Iris pigment epithelial cell (primary cell): ENCODE measurements at places on chromosomes 3 and 15.

DNA sequence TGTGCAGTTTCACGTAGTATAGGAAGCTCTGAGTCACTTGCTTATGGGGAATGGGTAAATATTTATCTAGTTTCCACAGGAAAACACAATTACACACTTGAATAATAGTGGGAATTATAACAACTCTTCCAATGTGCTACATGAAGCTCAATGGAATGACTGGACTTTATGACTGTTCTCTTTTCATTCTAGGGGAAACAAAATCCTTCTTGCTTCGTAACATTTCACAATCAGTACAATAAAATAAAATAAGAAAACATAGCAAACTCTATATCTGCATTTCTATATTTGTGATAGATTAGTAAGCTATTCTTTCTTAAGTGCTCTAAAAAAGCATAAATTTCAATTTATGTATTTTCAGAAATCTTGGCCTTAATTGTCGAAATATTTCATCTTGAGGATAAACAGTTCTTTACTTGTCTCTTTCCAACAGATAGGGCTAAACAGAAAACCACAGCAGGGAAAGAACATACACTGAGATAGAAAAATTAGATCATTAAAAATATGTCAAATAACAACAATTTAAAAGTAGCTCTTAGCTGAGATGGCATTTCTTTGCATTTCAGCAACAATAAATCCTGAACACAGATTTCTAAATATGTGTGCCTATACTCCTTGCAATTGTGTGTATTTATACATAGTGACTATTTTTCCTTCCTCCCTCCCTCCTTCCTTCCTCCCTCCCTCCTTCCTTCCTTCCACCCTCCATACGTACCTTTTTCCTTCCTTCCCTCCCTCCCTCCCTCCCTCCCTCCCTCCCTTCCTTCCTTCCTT lies 395.5 kb upstream of the KCNMB2 start:
- DNase-seq = peak; percentile 73

DNA sequence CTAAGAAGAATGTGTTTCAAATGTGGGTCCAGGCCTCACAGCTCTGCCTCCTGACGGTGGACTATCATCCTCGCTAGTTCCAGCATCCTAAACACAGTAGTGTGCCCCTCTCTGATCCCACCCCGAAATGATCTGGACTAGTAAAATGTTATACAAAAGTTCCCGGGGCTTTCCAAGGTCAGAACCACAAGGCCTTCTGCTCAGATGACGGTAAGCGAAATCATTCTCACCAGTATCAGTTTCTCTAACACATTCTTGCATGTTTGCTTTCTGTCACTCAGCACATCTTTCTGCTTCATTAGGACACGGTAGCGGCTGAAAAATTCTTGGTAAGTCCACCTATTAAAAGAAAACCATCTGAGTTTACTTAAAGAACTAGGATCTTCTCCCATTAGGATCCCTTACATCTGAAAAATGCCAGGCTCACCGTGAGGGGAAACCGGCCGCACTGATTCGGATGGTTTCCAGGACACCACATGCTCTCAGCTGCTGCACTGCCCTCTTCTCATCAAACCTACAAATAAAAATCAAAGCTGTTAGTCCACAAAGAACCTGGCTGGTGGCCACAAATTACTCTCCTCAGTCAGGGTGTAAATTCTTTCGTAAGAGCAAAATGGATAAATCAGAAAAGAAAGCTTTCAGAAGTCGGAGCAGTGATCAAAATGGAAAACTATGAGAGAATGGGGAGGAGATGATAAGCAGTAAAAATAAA lies 83.9 kb upstream of the MYO5C start:
- DNase-seq = no peak

DNA sequence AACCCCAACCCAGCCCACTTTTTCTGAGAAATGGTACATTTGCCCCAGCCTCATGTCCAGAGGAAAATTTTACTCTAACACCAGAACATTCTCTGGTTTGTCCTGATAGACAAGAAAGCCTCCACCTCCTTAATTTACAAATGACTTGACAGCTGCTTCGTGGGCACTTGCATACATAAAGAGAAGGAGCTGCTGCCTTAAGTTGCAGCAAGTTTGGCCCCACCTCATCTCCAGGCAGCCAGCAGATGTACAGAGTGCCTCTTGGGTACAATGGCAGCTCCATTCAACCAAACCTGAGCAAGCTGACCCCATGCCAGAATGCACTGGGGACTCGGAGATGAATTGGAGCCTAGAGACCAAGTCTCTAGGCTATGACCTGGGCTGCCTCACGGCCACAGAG lies 6.2 kb upstream of the H1-8 start:
- DNase-seq = no peak

- peak; percentile 83 for DNase-seq
These were observed 88.9 kb upstream of the PTX3 start for GRCh38 chr3:157347577-157348303.

DNA sequence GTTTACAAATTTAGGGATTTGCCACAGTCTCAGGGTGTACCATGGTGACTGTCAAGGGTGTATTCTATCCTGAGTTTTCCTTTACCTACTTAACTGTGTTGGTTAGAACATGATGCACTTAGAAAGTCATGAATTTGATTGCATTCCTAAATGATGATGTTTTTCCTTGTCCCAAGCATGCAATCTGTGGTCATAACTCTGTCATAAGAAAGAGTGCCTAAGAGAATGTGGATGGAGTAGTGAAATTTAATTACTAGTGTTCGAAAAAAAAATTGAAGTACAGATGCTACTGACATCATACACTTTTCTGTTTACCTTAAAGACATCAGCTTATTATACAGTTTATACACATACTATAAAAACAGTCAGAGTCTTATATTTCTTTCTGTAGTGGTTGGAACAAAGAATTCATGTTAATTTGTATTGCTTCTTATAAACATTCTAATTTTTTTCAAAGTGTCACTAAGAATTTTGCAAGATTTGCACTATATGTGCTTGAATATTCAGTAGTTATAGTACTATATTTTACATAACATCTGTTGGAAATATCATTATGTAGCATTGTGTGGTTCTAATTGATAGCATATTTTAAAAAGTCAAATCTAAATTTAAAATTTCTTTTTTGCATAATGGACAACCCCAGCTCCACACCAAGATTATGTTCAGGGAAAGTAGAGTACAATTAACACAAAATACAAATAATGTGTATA lies 231.3 kb upstream of the KCNMB2 start:
- DNase-seq = peak; percentile 87

GRCh38 chr15:34754171-34754601 lies 612 bp downstream of the GJD2 start:
- DNase-seq = no peak

DNA sequence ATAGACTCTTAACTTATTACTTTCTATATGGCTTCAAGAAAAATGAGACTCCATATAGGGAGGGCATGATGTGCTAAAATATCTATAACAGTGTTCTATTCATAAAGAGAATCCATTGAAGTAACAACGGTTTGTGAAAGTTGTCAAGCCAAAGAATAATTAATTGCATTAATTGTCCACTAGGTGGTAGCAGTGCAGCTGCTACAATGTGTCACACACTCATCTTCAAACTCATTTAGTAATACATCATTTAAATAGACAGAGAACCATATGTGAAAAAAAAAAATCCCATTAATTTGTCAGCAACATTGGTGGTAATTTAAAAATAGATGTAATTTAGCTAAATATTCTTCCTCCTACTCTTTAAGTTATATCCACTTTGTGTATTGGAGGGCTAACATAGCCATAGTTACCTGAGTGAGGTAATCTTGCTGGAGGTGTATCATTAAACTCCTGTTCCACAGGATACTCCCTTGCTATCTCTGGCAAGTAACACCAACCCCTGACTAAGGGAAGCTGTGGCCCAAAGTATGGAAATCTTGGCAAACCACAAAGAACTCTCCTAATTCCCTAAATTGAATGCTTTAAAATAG lies 3.7 kb upstream of the CPA3 start:
- peak; percentile 56 for DNase-seq

GRCh38 chr15:66023311-66023972 lies 154.2 kb downstream of the RAB11A start:
- DNase-seq = no peak

GRCh38 chr15:41773332-41773728 lies 954 bp upstream of the MAPKBP1 start:
- no peak for DNase-seq

DNA sequence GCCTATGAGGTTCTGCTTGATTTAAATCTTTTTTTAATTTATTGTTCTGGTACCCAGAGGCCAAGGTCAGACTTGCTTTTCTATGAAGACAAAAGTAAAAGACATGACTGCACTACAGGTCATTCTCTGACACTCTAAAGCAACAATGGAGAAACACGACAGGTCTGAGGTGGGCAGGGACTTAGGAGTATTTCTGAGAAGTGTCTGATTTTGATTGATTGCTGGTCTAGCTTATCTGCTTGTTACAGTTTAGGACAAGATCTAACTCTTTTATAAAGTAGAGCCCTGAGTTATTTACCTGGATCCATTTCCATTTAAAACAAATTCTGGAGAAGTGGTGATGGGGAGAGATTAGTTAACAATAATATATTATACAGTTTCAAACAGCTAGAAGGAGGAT lies 115.2 kb upstream of the STT3B start:
- DNase-seq = no peak

GRCh38 chr3:122255757-122256439 lies 69.2 kb upstream of the CSTA start:
- peak; percentile 15 for DNase-seq

- no peak for DNase-seq
These were observed 17.5 kb downstream of the TBC1D5 start for GRCh38 chr3:17724948-17725347.

- DNase-seq = peak; percentile 42
These were observed 18.2 kb downstream of the CCR4 start for GRCh38 chr3:32969656-32970055.

- peak; percentile 91 for DNase-seq
These were observed 10.2 kb downstream of the CA12 start for GRCh38 chr15:63371297-63371918.

GRCh38 chr3:53274938-53275605 lies 19.2 kb upstream of the TKT start:
- no peak for DNase-seq

GRCh38 chr3:43152649-43153048 lies 46.8 kb upstream of the POMGNT2 start:
- DNase-seq = no peak

- no peak for DNase-seq
These were observed 3.0 kb downstream of the CHRNA7 start for GRCh38 chr15:32033186-32033890.

DNA sequence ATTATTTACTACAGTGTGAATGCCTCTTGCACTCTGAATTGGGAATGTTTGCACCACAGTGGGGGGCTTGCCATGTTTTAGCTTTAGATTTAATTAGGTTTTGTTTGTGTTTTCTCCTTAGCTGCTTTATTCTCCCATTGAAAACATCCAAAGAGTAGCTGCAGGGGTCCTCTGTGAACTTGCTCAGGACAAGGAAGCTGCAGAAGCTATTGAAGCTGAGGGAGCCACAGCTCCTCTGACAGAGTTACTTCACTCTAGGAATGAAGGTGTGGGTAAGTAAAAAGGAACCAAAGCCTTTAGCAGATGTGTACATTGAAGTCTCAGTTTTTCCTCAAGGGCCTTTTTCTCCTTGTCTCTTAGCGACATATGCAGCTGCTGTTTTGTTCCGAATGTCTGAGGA lies 36.9 kb downstream of the CTNNB1 start:
- no peak for DNase-seq

GRCh38 chr3:132623646-132624045 lies 26.6 kb downstream of the ACKR4 start:
- DNase-seq = no peak

- no peak for DNase-seq
These were observed 138.6 kb downstream of the FMN1 start for GRCh38 chr15:33055962-33056361.

GRCh38 chr15:80703965-80704364 lies 8.9 kb downstream of the ABHD17C start:
- peak; percentile 14 for DNase-seq

GRCh38 chr15:40461958-40462357 lies 8.8 kb upstream of the CHST14 start:
- no peak for DNase-seq

GRCh38 chr15:73352082-73352481 lies 16.7 kb downstream of the HCN4 start:
- DNase-seq = no peak

GRCh38 chr3:105722943-105723556 lies 145.8 kb downstream of the CBLB start:
- DNase-seq = no peak

GRCh38 chr3:30604093-30604492 lies 2.3 kb upstream of the TGFBR2 start:
- peak; percentile 79 for DNase-seq

- no peak for DNase-seq
These were observed 119.5 kb upstream of the LRIG1 start for GRCh38 chr3:66620296-66620695.

GRCh38 chr15:28922707-28923012 lies 36.9 kb downstream of the APBA2 start:
- no peak for DNase-seq
